ENCODE measurements at places on chromosomes 6 and 20.

- DNase-seq = no peak
Measured at GRCh38 chr20:4165984-4166725, 150.8 kb upstream of the RNF24 start.

DNA sequence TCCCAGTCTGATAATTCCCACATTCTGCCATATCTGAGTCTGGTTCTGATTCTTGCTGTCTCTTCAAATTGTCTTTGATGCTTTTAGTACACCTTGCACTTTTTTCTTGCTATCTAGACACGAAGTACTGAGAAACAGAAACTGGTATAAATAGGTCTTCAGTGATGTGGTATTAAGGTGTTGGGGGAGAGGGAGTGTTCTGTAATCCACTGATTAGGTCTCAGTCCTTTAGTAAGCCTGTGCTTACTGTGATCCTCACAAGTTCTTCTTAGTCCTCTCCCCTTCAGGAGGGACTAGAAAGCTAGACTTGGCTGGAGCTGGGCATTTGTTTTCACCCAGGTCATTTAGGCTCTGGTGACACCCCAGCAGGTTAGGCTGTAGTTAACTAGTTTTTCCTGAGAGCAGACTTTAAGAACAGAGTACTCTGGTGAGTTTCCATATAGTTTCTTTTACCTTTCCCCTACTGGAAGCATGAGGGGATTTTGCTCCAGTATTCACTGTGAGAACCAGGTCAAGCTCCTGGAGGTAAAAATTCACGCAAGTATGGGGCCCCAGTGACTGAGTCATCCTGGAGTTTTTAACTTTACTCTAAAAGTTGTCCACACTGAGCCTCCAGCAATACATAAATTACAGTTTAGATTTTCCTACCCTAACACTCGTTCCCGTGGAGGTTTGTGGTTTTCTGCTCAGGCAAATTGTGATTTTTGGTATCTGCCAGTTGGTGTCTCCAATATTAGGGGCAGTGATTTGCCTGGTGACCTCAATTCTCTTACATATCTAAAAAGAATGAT lies 154.6 kb downstream of the CDKAL1 start:
- DNase-seq = no peak

DNA sequence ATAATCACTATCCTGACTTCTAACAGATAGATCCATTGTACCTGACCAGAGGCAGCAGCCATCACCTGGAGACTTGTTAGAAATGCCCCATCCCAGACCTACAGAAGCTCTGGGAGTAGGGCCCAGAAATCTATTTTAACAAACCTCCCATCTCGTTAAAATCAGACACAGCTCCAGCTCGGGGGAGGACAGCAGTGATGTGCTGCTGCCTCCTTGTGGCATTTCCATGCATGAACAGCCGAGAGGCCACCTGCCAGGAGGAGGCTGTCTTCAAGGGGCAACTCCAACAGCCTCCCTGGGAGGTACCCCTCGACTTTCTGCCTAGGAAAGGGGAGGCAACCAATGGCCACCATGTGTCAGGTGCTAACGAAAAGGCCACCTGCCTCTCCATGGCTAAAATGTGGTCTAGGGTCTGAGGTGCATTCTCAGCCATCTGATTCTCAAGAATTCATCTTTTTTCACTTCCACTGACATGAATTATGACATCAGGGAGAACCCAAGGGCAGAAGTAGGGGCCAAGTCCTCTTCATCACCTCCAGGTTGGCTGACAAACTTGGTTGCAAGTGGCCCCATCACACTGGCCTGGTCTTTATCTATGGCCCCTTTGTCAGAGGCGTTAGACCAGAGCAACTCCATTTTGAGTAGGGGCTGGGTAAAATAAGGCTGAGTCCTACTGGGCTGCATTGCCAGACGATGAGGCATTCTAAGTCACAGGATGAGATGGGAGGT lies 12.2 kb upstream of the KCNK15 start:
- DNase-seq = peak; percentile 27

DNA sequence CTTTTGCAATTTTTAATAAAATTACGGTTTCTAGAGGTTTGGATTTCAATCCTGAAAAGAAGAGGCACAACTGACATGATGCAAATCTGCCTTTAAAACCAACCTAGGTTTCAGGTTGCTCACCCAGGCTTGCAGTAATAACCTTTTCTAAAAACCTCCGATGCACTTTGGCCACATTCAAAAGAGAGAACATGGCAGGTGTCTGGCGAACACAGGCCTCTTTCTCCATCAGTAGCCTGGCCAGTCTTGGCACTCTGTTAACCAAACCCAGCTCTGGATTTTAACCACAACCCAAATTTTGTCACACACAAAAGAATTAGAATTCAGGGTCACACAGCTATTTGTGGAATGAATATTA lies 55.8 kb upstream of the MAFB start:
- DNase-seq = no peak

- DNase-seq = no peak
Measured at GRCh38 chr6:46895930-46896329, 25.8 kb downstream of the ADGRF5 start.

GRCh38 chr20:50455656-50456451 lies 54.3 kb upstream of the PTPN1 start:
- no peak for DNase-seq

- no peak for DNase-seq
Measured at GRCh38 chr6:154404791-154405400, 48.3 kb upstream of the IPCEF1 start.

DNA sequence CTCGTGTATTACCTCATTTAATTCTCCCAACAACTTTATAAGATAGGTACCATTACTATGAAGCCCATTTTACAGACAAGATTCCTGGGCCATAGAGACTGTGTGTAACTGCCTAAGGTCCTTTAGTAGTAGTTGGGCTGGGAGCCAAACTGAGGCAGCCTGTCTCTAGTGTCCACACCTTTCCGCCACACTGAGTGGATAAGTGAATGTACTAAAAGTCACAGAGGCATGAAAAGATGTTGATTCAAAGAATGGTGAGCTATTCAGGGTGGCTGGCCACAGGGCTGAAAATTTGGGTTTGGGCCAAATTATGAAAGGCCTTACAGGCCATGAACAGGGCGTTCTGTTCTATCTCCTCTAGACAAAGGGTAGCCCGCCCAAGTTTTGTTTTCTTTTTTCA lies 11.0 kb downstream of the CD24 start:
- no peak for DNase-seq

- DNase-seq = no peak
Measured at GRCh38 chr20:37928996-37929682, 26.2 kb downstream of the VSTM2L start.

- no peak for DNase-seq
Measured at GRCh38 chr6:51868591-51869355, 218.6 kb downstream of the PKHD1 start.

- peak; percentile 14 for DNase-seq
Measured at GRCh38 chr6:33314515-33314942, 651 bp upstream of the TAPBP start.

DNA sequence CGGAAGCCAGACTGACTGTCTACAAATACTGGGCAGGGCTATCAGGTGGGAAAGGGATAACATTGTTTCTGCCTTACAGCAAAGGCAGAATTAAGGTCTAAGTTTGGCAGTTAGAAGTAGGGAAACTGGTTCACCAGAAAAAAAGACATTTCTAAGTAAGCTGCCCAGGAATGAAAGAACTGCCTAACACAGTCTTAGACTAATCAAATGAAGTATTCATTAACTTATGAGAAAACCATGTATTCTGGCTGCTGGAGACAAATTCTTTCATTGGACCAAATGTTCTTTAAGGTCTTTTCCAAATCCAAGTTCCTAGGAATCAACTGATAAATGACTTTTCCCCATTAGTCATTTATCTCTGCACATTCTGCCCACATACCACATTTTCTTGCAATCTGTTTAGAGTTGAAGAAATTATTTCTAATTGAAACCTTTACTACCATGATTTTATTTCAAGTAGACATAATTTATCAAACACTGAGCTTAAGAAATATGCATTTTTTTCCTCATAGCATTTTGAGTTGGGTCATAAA lies 120.3 kb upstream of the OGFRL1 start:
- no peak for DNase-seq

DNA sequence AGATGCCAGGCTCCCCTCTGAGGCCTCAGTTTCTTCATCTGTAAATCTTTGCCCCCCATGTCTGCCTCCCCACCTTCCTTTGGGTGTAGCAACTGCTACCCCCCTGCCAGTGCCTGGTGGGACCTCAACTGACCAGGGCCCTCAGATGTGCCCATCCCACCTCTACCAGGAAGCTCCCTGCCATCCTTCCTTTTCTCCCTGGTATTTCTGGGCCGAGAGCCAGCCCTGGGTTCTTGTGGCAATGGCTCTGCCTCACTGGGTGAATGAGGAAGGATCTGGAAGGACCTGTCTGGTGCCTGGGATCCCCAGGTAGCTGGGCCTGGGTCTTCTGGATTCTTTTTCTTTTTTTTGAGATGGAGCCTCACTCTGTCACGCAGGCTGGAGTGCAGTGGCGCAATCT lies 141.1 kb upstream of the RNF24 start:
- DNase-seq = no peak

- DNase-seq = no peak
Measured at GRCh38 chr6:52394251-52394666, 25.9 kb upstream of the EFHC1 start.

- no peak for DNase-seq
Measured at GRCh38 chr20:38609815-38610214, 8.2 kb downstream of the ARHGAP40 start.

DNA sequence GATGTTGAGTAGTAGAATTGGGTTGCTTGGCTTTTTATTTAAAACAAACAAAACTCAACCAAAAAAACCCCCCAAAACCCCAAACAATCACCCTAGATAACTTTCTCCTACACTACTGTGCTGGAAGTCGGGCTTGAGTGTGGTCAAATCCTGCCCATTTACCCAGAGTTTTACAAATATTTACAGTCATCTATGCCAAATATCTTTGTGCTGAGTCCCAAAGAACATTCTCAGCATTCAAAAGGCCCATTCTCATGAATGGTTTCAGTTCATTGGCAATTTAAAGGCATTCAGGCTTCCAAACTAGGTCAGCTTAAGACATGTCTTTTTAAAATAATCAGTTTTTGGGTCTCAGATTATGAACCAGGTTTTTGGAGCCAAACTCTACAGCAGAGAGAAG lies 1.8 kb downstream of the RNF144B start:
- DNase-seq = no peak

DNA sequence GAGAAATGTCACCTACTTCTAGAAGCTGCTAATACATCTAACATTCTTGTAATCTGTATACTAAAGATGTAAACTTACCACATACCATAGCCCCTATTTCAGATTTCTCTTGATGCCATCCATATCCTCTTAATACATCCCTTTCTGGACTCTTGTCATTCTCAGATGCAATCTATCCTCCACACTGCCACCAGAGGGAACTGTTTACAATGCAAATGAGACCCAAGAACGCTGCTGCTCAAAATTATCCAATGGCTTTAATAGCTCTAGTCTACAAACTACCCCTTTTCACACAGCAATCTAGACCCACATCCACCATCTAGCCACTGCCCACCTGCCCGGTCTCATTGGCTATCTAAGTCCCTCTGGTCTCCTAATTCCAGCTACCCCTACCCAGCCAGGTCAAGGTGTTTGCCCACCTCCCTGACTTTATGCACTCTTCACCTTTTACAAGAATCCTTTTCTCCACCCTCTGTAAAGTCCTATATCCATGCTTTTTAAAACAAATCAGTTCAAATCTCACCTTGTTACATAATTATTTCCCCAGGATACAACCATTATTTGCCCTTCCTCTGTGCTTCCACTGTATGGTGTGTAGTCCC lies 14.8 kb downstream of the FAXC start:
- no peak for DNase-seq

Measured in activated naive CD8-positive, alpha-beta T cell treated with anti-CD3 and anti-CD28 coated beads, Interleukin-2, amount 50 U/mL, for 16 hours (primary cell).